ENCODE measurements at places on chromosomes 16 and 17.

- no peak for DNase-seq
Measured at GRCh38 chr16:30557707-30557956, 542 bp downstream of the ZNF764 start.

DNA sequence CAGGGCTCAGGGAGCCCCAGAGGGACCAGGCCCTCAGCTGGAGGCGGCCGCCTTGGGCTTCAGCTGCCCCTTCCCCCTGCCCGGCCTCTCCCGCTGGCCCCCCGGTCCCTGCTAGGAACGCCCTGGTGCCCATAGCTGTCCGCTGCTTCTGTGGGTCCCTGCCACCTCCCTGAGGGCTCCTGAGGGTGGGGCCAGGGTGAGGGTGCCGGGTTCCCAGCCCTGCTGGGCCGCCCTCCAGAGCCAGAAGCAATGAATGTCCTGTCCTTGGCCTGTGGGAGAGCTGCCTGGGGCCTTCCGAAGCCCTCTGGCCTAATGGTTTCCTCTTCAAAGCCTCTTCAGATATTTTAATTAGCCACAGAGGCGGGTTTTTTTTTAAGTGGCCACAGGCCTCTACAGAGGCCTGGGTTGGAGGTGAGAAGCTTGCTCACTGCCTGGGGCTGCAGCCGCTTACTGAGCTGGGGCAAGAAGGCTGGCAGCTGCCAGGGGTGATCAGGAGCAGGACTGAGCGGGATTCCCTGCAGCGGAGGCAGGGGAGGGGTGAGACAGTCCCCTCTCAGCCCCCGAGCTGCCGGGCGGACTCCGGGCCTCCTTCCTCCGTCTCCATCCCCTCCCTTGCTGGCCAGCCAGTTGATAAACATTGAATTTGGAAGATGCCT, 9.9 kb downstream of the CENPX start:
- DNase-seq, result no peak

- DNase-seq, result no peak
Measured at GRCh38 chr17:57099165-57099564, 14.1 kb downstream of the AKAP1 start.

DNA sequence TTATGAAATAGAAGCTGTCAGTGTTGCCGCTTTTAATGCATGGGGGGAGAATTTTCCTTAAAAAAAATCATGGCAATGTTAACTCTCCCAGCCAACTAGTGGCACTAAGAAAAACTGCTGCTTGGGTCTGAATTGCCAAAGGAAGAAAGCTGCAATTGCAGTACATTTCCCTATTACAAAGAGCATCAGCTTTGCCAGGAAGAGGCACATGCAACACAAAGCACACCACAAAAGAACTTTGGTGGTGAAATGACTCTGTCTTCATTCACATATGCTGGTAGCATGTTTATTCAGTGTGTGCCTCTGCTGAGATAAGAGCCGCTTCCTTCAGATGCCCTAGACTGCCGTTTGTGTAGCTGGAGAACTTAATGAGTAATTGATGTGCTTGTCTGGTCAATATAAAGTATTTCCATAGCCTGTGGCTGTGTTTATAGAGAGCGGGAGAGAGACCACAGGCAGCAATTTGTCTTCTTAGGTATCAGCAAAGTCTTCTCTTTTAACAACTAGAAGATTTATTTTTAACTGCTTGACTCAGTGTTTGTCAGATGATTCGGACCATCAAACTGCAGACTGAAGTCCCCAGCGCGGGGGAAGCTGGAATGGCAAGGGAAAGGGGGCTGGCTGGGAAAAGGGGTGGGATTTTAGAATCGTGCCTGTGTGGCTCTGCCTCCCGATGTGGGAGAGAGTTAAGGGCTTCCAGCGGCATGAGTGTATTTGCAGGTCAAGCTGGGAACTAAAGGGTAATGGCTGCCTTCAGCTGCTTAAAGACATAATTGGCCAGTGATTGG, 115.1 kb downstream of the MRTFB start:
- no peak for DNase-seq

- no peak for DNase-seq
Measured at GRCh38 chr16:29806641-29807425, 504 bp downstream of the MAZ start.

DNA sequence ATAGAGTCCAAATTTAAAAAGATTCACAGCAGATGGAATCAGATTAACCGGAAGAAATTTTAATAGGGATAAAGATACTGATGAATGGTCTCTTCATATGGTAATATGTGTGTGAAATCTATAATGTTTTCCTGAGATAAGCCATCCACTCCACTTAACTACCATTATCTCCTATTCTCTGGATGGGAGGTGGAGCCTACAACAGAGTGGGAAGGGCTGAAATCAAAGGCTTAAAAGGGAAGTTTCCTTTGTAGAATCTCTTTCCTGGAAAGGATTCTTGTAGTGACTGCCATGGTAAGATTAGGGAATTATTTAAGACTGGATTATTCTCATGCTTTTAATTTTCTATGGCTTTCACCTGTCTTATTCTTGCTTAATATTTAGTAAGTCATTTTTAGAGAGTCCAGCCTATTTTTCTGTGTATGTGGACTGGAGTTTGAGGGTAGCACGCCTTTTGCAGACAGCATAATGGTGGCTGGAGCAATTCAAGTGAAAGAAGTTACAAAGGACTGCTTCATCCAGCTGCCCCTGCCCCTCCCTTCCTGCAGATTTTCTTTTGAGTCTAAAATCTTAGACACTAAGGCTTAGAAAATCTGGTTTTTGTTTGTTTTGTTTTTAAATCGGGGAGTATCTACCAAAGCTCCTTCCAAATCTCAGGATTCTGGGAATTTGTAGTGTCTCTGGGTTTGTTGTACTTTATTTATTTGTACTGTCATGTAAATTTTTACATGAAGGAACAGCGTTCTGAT, 26.5 kb downstream of the KAT7 start:
- DNase-seq, result no peak

DNA sequence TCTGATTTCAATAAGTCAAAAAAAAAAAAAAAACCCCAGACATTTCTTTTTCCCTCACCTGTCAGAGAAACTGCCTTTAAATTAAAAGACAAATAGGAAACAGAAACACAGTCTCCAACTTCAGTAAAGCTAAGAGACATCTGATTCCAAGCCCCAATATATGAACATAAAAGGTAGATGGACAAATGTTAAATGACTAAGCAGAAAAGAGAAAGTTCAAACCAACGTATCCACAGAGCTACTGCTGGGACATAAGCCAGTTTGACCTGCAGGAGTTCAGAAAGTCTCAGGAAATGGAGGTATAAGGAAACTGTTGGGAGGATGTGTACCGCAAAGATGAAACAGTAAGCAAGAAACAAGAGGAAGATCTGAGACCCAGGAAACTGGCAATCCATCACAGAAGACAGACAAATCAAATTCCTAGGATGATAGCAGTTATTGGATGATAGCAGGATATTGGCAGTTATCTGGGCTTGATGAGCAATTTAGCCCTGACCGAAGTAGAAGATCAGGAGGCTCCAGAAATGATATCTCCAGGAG, 135.0 kb downstream of the BRIP1 start:
- DNase-seq, result no peak

DNA sequence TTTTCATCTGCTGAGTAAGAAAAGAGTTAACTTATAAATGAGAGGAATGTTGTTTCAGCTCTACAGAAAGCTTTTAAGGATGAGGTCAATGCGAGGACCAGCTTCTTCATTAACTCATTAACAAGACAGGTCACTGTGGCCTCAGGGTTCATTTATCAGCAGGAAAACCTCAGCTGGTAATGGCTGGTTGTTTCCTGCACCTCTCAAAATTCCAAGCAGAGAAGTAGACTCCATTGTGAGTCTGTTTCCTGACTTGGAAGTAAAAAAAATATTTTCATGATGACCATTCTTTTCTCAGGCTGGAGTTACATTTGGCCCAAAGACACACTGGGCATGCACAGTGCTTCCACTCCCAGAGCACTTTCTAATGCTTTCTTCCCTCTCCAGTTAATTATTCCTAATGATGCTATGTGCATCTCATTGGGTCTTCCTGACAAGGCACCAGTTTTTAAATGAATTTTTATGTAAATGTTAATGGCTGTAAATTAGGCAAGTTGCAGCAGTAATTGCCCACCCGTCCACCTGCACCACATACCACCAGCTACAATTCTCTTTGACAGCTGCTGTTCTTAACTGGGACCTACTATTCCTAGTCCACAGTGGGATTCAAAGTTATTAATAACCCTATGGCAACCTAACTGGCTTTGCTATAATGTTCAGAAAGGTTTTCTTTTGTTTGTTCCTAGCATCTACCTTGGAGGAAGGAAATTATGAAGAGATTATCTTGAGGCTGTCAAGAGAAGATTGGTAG, 89.5 kb upstream of the BCAR1 start:
- no peak for DNase-seq

GRCh38 chr17:10013365-10014112, 108.5 kb upstream of the RCVRN start:
- no peak for DNase-seq

DNA sequence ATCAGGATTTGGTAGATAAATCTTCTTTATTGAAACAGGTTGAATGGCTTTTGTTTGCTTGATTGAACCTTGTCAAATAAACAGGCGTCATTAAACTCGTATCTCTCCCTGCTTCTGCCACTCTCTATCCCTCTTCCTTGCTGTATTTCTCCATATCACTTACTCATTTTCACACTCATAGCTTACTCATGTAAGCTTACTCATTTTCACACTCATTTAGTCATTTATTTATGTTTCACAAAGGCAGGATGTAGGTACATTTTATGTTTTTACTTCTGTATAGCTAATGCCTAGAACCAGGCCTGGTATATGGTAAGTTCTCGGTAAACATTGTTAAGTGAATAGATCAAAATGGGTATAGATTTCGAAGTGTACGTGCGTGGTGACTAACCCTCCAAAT, 450.0 kb downstream of the PMP22 start:
- DNase-seq, result no peak

DNA sequence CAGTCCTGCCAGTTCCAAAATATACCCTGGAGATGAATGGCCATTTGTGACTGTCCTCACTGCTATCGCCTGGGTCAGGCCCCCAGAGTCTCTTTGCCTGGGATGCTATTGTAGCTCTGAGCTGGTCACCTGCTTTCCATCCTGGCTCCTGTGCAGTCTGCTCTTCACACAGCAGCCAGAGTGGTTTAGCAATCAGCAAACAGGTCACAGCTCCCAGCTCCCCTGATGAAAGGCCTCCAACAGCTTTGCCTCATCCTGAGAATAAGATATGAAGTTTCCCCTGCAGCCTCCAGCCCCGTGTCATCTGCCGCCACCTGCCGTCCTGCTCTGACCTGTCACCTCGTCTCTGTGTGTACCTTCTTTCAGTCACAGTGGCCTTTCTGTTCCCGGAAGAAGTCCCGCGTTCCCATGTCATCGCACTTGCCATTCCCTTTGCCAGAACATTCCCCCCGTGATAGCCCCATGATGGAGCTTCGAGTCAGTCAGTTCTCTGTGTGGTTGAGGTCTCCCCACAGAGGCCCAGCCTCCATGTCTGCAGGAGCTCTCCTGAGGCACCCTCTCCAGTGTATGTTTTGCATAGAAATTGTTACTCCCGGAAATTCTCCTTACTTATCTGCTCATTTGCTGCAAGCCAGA, 281.5 kb downstream of the SNX29 start:
- no peak for DNase-seq

GRCh38 chr16:85570213-85570734, 42.8 kb upstream of the GSE1 start:
- DNase-seq, result no peak

GRCh38 chr17:44348234-44348987, 3.3 kb downstream of the GRN start:
- DNase-seq, result no peak

GRCh38 chr16:24729951-24730815, 732 bp downstream of the TNRC6A start:
- DNase-seq, result no peak

DNA sequence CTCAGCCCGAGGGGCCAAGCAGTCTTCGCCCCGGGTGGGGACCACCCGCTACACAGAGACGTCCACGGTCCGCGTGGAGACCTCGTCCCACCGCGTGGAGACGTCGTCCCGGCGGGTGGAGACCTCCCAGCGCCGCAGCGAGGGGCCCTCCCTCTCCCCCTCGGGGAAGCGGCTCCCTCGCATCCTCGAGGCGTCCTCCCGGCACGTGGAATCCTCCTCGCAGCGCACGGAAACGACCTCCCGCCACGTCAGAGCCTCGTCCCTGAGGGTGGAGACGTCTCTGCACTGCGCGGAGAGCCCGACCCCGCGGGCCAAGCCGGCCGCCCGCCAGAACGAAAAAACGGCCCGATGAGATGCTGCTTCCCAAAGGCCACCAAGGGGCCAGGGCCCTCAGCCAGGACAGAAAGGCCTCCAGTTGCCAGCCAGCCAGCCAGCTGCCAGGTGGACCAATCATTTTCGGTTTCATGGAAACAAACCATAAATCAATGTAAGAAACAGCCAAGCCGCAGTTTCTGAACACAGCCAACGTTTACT, 424 bp downstream of the C17orf100 start:
- no peak for DNase-seq

DNA sequence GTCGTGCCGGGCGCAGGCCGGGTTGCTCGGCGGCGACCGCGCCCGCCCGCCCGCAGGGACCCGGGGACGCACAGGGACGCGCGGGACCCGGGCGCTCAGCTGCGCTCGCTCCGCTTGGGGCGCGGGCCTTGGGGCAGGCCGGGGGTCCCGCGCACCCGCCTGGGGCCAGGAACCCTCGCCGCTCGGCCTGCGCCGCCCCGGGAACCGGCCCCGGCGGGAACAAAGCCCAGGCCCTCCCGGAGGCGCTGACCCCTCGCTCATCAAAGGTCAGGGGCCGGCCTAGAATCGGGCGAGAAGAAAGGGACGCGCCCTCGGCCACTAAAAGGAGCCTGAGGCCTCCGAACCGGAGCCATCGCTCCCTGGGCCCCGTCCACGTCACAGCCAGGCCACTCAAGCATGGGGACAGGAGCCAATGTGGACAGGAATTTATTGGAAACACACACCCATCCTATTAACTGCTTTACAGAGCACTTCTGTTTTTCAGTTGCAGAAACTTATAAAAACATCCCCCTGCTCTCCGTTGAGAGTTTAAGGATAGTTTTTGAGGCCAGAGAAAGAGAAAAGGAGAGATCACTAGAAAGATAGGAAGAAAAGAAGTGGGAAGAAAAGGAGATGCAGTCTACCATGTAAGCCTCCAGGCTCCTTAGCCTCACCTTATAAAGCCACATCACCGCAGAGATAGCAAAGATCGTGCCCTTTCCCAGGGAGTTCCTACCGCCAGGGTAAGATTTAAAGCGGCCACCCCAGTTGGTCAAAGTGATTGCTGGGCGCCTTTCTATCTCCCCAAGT, 558 bp upstream of the ZFHX3 start:
- DNase-seq, result no peak

- DNase-seq, result no peak
Measured at GRCh38 chr17:9937241-9937761, 32.2 kb upstream of the RCVRN start.

DNA sequence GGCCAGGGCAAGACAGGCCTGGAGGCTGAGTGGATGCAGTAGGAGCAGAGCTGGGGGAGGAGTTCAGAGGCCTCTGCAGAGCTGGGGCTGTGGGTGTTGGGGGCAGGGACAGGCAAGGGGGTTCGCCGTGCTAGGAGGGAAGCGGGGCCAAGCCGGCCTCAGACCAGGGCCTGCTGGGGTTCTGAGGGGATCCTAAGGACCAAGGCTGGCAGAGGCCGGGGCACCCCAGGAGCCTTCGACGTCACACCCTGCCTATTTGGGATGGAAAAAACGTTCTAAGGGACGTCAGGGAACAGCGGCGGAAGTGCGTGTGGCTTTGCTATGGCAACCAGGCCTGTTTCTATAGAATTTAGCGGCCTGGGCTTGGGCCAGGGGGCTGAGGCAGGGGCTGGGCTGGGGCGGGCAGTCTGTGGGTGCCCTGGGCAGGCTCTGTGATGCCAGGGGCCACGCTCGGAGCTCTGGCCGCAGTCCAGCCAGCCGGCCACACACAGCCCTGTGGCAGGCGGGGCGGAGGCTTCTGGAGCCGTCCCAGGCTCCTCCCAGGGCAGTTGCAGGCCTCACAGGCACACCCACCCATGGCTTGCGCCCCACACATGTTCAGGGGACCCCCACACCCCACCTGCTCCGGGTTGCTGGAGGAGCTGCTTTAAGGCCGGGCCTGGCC, 3.7 kb downstream of the TRAF7 start:
- no peak for DNase-seq
